ENCODE measurements at places on chromosomes 16 and 17.

GRCh38 chr16:27073733-27074132 is 7.0 kb downstream of the C16orf82 start:
- no peak for DNase-seq

GRCh38 chr17:7750321-7750821 is 32.8 kb downstream of the DNAH2 start:
- no peak for DNase-seq

DNA sequence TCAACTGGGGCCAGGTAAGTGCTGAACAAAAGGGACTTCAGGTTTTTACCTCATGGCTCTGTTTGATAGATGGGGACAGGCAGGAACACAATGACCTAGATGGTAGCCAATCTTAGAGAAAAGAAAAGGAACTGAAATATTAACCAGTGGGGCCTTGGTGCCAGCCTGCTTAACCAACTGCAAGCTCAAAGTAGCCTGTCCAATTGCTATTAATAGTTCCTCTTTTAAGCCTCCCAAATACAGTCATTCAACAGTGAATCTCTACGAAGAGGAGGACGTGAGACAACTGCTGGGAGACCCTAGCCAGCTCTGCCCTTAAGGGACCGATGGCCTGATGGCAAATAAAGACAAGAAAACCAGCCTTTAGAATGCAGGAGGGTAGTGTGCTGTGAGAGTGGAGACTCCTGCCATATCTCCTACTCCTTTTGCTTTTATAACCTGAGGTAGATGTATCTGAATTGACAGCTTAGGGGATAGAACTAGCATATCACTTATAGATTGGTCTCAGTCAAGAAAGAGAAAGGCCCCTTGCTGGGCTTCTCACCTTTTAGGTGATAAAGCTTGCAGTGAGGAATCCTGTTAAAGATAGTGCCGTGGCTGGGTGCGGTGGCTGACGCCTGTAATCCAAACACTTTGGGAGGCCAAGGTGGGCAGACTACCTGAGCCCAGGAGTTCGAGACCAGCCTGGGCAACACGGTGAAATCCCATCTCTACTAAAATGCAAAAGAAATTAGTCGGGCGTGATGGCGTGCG is 28.3 kb downstream of the ARSG start:
- no peak for DNase-seq

DNA sequence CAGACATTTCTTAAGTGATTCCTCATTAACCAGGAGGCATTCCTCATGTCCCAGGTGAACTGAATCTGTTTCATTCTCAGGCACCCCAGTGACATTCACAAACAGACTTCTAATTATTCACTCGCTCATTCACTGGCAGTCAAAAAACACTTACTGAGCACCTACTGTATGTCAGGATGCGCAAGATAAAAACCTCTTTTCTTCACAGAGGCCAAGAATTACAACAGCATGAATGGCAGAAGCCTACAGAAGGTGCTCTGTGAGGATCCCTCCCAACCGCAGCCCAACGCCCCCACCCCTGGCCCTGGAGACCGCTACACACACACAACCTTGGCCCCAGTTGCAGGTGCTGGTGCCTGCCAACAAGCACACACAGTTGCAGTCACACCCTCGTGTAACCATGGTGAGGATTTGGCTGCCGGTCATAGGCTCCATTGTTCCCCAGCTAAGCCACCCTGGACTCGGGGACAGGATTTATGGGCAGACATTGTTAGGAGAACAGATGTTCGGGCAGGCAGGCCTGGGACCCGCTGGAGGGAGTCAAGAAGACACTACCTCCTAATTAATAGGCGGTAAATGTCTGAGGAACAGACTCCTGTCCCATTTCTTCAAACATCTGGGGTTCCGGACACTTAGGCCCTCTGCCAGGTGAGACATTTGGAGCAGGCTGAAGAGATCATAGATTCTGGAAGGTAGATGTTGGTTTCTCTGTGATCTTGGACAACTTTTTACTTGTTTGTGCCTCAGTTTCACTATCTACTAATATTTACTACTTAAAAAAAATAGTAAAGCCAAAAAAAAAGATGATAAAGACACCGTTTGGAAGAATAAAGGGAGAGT is 43.2 kb downstream of the CUEDC1 start:
- peak; percentile 83 for DNase-seq

GRCh38 chr17:6455321-6455705 is 11.1 kb downstream of the PIMREG start:
- DNase-seq, result no peak

DNA sequence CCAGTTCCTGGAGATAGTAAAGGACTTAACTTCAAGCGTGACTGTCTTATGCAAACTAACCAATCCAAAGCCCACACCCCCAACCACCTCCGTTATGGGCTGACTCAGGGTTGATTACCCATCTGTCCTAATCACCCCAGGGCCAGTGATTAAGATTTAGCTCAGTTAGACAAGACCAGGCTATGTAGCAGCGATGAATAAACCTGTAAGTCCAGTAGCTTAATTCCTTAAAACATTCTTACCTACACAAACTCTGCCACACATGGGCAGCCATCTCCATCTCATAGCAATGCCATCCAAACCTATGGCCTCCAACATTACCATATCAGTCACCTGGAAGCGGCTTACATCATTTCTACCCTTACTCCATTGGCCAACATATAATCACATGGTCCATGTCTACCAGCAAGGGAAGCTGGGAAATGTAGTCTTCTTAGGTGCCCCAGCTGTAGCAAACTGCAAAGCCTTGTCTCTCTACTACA is 266.7 kb downstream of the SHISA9 start:
- DNase-seq, result no peak

GRCh38 chr16:84740596-84741116 is 40.9 kb downstream of the USP10 start:
- no peak for DNase-seq

- no peak for DNase-seq
Measured at GRCh38 chr17:76461765-76462555, 5.4 kb upstream of the AANAT start.

DNA sequence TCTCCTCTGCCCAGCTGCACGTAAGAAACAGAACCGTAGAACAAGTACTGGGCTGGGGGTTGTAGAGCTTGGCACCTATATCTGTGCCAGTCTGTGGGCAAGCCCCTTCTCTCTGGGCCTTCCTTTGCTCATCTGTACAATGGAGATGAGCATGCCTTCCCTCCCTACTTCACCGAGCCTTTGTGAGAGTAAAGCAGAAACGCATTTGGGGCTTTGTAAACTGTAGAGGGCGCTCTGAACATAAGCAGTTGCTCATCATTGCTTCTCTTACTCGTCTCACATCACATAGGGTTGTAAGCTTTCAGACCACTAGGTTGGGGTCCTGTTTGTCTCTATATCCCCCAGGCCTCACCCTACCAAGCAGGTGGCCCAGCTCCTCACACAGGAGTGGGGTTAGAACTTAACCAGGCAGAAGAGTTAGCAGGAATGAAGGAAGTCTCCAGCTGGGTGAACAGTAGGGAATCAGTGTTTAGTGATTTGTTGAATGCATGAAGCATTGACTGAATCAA is 15.1 kb downstream of the SAMD14 start:
- no peak for DNase-seq

DNA sequence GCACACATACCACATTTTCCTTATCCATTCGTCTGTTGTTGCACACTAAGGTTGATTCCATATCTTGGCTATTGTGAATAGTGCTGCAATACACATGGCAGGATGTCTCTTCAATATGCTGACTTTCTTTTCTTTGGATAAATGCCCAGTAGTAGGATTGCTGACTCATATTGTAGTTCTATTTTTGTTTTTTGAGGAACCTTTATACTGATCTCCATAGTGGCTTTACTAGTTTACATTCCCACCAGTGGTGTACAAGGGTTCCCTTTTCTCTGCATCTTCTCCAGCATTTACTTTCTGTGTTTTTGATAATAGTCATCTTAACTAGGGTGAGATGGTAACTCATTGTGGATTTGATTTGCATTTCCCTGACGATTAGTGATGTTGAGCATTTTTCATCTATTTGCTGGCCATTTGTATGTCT is 118.1 kb downstream of the STXBP4 start:
- DNase-seq, result no peak

DNA sequence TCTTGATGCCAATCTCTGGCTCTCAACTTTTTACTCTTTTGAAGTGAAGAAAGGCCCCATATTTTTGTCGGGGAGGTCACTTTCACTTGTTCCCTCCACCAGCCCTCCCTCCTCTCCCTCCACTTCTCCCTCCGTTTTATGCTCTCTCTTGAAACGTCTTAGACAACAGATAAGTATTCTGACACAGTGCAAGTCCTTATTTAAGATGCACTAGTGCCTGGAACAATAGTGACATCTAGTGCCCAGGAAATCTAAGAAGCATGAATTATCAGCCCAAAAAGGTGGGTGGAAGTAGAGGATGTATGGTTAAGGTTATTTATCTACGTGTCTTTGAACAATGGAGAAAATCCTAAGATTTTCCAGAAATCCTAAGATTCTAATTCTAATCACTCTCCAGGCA is 17.9 kb downstream of the PSME3IP1 start:
- DNase-seq, result no peak

- no peak for DNase-seq
Measured at GRCh38 chr17:45775148-45775547, 9.0 kb upstream of the CRHR1 start.

DNA sequence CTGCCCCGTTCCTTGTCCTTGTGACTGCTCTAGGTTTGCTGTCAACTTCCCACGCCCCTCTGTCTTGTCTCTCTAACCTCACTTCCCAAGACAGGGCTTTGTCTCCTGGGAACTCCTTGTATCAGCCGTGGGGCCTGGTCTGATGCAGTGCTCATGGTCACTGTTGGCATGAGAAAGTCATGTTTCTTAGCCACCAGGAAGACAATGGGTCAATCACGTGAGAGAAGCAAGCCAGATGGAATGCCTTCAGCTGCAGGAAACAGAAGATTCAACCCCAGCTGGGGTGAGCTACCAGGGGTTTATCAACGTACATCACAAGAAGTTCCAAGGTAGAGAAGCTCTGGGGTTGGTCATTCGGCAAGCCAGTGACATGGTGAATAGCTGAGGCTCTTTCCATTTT is 116.6 kb downstream of the IRF8 start:
- DNase-seq, result no peak

DNA sequence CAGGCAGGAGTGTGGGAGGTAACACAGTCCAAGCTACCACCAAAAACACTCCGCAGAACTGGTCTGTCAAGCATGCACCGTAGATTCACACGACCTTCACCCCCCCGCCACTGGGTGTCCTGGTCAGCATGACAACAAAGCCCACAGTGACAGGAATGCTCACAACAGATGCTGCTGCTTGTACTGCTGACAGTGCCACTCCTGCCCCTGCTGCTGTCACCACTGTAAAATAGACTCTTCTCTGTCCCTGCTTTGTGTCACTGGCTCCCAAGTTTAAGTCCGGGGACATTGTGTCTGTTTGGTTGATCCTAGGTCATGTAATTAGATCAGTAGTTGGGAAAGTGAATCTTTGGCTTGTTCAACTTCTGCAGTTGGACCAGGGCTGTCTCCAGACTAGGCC is 7.0 kb upstream of the ODF4 start:
- DNase-seq, result no peak

DNA sequence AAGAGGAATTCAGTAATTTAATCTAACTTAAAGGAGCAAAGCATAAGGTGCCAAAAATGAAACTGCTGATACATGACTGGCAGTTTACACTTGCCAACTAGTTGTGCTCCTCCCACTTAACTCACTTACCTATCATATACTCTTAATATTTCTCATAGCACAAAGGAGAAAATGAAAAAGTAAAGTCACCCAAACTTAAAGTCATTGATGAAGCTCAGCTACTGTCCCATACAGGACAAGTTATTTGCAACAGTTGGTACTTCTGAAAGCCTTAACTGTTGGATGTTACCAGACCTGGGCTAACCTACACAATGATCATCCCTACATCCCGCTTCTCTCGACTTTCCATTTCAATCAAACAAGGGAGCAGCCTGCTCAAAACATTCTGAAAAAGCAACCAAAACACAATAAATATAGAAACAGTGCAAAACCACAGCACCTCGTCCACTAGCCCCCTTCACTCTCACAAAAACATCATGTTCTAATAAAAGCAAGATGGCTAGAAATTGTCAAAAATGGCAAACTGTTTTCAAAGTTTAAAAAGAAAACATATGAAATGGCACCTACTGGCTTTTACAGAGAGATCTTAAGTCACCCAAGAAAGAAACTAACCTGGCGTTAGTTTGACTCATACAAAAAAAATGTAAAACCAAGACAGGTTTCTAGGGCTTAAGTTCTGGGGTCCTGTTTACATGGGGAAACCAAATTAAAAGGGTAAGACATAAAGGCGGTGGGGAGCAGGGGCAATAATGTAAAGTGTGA is 868 bp downstream of the MED13 start:
- DNase-seq, result no peak

GRCh38 chr17:17913695-17914332 is 58.4 kb downstream of the TOM1L2 start:
- DNase-seq, result no peak

DNA sequence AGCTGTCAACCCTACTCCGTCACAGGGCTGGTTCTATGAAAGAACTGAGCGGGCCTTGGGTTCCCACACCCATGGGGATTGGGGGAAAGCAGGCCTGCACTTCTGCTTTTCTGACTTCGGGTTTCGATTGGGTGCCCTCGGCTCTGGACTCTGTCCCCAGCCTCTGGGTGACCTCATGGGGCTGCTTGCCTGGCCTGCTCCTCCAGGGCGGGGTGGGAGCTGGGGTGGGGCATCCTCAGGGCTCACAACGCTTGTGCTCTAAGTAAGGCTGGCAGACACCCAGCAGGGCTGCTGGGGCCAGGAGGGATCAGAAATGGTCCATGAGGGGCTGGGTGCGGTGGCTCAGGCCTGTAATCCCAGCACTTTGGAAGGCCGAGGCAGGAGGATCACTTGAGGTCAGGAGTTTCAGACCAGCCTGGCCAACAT is 19.2 kb downstream of the ARHGAP27 start:
- DNase-seq, result no peak

DNA sequence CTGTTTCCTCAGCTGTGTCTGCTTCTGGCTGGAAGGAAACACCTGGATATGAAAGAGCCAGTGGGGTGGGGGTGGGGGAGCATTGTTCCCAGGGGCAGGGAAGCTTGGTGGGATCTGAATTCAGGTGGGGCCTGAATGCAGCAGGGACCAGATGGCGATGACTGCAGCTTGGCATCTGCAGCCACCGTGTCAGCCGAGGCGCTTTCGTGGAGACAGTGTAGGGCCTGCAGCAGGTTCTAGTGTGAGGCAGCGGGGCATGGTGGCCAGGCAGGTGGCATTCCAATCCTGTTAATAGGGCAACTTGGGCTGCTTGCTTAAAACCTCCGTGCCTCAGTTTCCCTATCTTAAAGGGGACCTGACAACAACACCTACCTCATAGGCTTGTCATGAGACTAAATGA is 1.7 kb downstream of the PIK3R6 start:
- no peak for DNase-seq

GRCh38 chr17:7969433-7969832 is 33.0 kb upstream of the GUCY2D start:
- no peak for DNase-seq

GRCh38 chr17:75265614-75266315 is 4.1 kb downstream of the MRPS7 start:
- no peak for DNase-seq

DNA sequence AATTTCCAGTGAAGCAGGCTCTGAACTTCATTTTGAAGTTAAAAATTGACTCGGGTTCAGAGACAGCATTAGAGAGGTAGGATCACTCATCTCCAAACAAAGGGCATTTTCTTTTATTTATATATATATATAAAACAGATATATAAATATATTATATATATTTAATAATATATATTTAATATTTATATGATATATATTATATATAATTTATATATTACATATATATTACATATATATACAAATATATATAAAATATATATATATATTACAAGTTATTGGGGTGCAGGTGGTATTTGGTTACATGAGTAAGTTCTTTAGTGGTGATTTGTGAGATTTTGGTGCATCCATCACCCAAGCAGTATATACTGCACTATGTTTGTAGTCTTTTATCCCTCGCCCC is 320.8 kb downstream of the MAP2K6 start:
- DNase-seq, result no peak

GRCh38 chr17:36088670-36089338 is 1.1 kb downstream of the CCL3 start:
- DNase-seq, result no peak

All from hypothalamus (tissue), 51 donors.